Endothelial cell (in vitro differentiated cells): ENCODE measurements at places on chromosomes 1 and 21. TPM values are rescaled to one million over a fixed set of nuclear protein-coding genes. Genes with fewer than 3 reads are reported as not detected.

The SDCCAG8 gene
- total RNA-seq = 41.9 TPM

GRCh38 chr21:21268061-21268471 is 269.9 kb downstream of the NCAM2 start:
- no peak overlapping the region for H3K4me3 ChIP-seq
- H3K36me3 ChIP-seq = no peaks in the 10 kb centered on the region
- no peak for DNase-seq
- H3K27ac ChIP-seq = no peak overlapping the region
- no peaks in the 10 kb centered on the region for H3K4me1 ChIP-seq

DNA sequence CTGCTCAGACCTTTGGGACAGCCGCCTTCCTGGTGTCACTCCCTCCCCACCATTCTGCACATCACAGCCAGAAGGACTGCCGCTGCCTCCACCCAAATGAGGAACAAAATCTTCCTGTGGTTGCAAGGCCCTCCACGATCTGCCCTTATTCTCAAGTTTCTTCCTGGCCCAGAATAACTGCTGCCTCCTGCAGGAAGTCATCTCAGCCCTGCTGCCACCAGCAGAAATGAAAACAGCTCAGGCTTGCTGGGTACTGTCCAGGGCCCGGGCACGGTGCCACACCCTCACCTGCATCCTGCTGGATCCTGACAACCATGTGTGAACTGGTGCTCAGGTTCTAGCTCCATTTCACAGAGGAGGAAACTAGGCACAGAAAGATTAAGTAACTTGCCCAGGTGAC is 2.8 kb downstream of the CLDN19 start:
- no peak overlapping the region for H3K27ac ChIP-seq
- peaks cover 2% of the 10 kb centered on the region for H3K27me3 ChIP-seq
- no peak for DNase-seq
- H3K36me3 ChIP-seq = peaks cover 1% of the 10 kb centered on the region

DNA sequence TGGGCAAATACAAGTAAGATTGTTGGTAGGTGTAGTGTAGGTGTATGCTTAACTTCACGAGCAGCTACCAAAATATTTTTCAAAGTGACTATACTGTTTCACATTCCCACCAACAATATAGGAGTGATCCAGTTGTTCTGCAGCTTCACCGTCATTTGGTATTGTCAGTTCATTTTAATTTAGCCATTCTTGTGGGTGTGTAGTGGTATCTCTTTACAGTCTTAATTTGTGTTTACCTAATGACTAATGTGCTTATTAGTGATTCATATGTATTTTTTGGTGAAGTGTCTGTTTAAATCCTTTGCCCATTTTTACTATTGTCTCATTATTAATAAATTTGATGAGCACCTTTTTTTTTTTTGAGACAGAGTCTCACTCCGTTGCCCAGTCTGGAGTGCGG is 35.4 kb downstream of the RCSD1 start:
- no peak overlapping the region for H3K4me3 ChIP-seq
- peaks cover 17% of the 10 kb centered on the region for H3K36me3 ChIP-seq
- H3K27me3 ChIP-seq = peaks cover 2% of the 10 kb centered on the region
- H3K27ac ChIP-seq = no peak overlapping the region
- H3K4me1 ChIP-seq = peaks cover 45% of the 10 kb centered on the region
- DNase-seq = no peak

- peaks cover 10% of the 10 kb centered on the region for H3K36me3 ChIP-seq
- peaks cover 27% of the 10 kb centered on the region for H3K4me1 ChIP-seq
- DNase-seq = no peak
- no peak overlapping the region for H3K27ac ChIP-seq
- H3K27me3 ChIP-seq = peaks cover 5% of the 10 kb centered on the region
Measured at GRCh38 chr1:44265656-44266358, 52.5 kb downstream of the DMAP1 start.
